ENCODE measurements at places on chromosomes 4 and X.

DNA sequence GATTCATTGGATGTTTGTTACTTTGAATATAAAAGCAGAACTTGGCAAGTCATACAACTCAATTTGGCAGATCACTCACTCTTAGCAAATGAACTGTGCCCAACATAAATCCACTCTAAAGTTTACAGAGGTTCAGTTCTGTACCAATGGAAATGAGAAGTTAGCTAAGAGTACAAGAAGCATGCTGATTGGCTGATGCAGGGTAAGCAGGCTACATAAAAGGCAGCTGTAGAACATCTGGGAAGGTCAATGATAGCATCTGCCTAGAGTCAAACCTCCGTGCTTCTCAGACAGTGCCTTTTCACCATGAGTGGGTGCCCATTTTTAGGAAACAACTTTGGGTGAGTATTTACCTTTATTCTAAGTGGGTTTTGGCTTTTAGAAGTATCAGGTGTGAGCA lies at the start of gene TDO2:
TSS of gene TDO2 (plus strand) at position 244 of the 400 bp plus-strand sequence. CDS start at position 307, 63 bp downstream.
- no peak for DNase-seq

- DNase-seq: no peak
Measured at GRCh38 chr4:109816082-109816442, 500 bp downstream of the GAR1 start.

GRCh38 chr4:31391976-31392375 lies 671.8 kb downstream of the PCDH7 start:
- DNase-seq: no peak

- no peak for DNase-seq
Measured at GRCh38 chr4:85265234-85265633, 209.7 kb upstream of the ARHGAP24 start.

DNA sequence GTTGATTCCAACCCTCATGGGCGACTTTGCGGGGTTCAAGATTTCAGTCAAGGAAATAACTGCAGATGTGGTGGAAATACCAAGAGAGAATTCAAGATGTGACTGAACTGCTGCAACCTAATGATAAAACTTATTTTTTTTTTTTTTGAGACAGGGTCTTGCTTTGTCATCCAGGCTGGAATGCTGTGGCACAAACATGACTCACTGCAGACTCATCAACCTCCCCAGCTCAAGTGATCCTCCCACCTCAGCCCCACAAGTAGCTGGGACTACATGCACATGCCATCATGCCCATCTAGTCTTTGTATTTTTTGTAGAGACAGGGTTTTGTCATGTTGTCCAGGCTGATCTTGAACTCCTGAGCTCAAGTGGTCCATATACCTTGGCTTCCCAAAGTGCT lies 19.5 kb upstream of the WDFY3 start:
- no peak for DNase-seq

DNA sequence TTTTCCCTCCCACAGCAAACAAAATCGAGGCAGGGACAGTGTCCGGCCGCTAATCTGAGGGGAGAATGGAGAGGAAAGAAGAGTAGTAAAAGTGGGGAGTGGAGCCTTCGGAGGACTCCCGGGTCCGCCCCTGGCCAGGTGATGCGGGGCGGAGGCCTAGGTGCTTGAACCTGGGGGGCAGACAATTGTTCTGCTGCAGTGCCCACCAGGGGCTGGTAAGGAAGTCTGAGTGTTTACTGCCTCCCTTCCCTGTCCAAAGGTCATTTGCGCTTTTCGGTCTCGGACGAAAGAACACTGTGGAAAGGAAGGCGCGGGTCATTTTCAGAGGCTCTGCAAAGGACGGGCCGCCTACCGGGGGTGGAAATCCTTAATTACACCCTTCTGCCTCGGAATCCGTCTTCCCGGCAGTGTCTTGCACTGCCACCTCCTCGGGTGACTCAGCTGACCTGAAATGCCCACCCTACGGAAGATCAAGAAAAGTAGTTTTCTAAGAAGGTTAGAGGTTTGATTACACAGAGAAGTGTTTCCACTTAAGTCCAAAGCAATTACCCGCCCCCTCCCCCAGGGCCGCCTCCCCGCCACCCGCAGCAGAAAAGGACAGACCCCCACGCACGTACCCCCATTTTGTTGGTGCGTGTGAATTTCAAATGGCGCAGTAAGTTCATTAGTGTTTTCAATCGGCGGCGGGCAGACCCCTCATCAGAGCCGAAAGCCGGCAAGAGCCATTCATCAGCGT lies 99.9 kb upstream of the TENM3 start:
- DNase-seq: no peak

DNA sequence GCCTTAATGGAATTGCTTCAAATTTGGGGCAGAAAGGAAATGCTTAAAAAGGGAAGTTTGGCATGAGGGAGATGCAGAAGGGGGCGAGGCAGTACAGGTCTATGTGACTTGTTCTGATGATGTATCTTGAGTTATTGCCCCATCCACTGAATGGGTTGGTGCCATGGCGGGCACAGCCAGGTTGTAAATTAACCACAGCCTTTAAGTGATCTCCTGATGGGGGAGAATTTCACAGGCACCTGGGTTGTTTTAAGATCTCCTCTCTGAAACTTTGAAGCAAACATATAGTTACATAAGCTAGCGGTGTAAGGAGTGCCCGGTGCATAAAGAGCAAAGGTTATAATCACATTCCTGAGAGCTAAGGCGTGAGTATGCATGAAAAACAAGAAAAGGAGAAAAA lies 37.0 kb downstream of the NPY5R start:
- no peak for DNase-seq

DNA sequence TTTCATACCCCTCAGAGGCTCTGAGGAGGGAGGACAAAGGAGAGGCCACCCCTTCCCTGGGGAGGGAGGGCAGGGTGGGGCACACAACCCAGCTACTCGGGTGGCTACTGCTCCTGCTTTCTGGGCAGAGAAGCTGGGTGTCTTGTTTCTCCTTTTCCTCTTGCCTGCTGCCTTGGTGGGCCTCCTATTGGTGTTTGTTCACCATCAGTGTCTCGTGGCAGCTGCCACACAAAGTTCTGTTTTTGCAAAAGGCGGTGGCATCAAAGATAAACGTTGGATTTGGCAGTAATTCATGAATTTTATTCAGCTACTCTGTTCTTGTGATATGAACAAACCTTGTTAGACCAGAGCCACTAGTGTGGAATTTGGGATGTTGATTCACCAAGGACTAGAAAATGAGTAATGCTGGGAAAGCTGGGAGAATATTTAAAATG lies 153.0 kb upstream of the SCML1 start:
- DNase-seq: no peak

GRCh38 chrX:133033010-133033409 lies 63.9 kb downstream of the USP26 start:
- no peak for DNase-seq

DNA sequence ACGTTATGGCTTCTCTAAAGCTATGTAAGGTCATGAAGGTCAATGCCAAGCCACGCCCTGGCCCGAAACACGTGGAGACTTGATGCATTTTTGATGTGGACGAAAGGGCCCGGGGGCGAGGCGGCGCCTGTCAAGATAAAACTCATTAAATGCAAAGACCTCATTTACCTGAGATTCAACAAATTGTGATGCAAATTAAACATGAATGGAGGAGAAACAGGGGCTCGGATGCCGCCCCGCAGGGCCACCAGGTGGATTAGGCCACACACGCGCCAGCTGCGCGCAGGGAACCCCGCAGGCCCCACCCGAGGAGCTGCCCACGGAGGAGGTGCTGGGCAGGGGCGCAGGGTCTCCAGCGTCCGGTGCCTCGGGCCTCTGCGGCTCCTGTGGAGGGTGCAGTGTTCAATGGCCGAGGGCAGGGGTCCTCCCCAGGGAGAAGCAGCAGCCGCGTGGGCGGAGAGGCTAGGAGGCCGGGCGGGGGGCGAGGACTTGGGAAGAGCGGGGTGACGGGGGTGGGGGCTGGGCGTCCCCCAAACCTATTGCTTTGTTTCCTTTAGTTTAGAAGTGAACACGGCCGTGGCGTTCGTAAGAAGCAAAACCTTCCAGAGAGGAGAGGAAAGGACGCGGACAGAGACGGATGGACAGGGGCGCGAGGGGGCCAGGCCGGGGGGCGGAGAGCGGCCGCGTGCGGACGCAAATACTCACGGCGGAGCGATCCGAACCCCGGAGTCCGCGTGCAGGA lies 40.4 kb downstream of the CPLX1 start:
- no peak for DNase-seq

DNA sequence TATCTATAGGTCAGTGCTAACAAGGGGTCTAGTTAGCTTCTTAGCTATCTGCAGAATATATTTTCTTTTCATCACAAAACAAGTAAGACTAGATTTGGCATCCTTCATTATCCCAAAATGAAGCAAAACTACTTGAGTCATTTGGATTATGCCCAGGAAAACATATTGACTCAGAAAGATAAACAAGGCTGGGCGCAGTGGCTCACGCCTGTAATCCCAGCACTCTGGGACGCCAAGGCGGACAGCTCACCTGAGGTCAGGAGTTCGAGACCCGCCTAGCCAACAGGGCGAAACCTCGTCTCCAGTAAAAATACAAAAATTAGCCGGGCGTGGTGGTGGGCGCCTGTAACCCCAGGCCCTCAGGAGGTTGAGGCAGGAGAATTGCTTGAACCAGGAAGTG lies 18.0 kb upstream of the MND1 start:
- no peak for DNase-seq

DNA sequence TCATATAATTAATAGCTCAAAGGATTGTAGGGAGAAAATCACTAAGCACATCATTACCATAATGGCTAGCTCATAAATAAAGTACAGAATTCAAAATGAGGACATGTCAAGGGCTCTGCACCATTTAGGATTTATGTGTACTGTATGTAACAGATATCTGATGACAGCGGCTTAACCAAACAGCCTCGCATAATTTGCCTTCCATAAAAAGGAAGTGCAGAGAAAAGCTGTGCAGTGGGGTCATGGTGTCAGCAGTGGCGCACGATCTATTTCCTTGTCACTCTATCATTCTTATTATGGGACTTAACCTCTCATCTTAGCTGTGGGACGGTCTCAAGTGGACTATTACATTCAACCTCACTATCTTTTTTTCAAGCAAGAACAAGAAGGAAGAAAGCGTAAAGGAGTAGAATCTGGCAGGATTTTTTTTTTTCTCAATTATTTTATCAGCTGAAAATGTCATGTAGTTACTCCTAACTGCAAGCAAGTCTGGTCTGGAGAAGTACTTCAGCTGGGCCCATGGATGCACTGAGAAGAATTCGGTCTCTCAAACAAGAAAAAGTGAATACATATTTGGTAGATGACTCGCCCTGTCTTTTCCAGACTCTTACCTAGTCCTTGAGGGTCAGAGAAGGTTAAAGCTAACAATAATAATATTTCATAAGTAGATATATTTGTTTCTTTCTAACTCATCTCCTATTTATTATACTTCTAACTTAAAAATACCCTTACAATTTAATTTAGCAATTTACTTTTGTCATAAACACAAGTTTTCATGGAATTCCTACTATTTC lies 94.6 kb downstream of the COX18 start:
- no peak for DNase-seq

DNA sequence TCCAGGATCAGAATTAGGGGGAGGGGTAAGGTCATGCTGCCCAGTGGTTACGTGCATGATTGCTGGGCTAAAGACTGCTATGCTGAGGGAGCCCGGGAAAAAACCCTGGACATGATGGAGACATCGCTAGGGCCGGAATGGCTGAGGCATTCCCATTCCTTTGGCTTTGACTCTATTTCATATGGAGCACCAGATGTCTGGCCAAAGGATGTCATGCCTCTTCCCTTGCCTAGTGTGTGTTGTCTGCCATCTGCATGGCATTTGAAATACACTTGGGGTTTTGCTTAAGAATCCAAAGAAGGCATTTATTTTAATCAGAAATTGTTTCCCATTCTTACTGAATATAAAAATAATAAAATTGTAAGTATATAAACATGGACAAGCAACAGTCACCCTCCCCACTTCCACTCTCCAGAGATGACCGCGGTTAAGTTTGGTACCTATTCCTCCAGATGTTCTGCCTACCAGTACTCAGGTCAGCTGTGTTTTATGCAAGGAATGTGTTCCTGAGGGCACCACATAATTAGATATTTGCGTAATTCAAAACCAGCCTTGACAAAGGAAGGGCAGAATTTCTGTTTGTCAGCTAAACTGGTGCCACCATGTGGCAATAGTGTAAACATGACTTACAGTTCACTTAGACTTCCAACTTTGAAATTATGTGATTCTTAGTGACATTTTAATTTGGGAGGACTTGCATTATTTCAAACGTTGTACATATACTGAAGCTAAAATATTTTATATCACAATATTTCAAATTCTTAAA lies 105.9 kb downstream of the CT47B1 start:
- no peak for DNase-seq

- DNase-seq: no peak
Measured at GRCh38 chr4:122711919-122712318, 20.6 kb upstream of the BBS12 start.

GRCh38 chrX:154098551-154098950 lies 1.0 kb upstream of the MECP2 start:
- DNase-seq: no peak

GRCh38 chr4:3308691-3309090 lies 15.9 kb downstream of the RGS12 start:
- DNase-seq: no peak

GRCh38 chrX:131728295-131729145 lies 184.6 kb downstream of the OR13H1 start:
- DNase-seq: peak; percentile 65

DNA sequence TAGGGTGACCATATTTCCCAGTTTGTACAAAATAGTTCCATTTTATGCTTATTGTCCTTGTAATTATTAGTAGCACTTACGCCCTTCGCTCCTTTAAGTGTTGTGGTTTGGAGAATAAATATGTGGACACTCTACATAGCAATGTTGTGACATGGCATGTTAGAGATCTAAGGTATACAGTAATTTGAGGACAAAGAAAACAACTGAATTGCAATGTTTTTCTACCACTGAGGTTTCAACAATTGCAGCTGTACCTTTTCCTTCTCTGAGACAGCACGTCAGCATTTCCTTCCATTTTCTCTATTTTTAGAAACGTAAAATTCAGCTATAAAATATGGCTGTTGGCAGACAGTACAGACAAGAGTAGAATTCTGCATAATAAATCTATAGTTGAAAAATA lies 323.1 kb downstream of the MAPK10 start:
- DNase-seq: no peak

DNA sequence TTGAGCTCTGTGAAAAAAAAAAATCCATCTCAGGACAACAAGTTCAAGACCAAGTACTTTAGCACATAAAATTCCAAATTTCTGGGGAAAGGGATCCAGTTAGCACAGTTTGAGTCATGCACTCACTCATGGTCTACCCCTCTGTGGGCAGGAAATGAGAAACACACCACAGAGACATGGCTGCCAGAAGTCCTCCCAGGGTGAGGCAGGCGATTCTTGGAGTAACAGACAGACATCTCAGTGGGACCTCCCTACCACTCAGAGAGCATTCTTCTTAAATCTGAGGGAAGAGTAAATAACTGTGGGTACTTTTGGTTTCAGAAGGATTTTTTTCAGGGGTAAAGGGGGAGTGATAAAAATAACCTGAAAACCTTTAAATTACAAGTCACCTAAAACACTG lies 14.1 kb downstream of the CXCL1 start:
- DNase-seq: no peak

DNA sequence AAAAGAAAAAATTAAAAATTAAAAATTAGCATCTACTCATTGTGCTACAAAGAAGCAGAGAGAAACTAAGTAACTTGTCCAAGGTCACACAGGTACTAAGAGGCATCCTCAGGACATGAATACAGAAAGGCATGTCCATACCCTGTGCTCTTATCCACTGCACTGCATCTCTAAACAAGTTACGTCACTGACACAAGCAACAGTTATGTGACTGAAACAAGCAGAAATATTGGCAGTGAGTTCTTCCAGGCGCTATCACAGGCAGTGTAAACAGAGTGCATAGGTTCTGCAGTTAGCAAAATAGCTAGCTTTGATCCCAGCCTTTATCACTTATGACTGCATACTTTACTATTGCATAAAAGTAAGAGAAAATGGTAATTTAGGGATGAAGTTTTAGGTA lies 7.9 kb downstream of the VEGFC start:
- DNase-seq: no peak
